ENCODE measurements at places on chromosomes 1 and 21. TPM values are rescaled to one million over a fixed set of nuclear protein-coding genes. Genes with fewer than 3 reads are reported as not detected.

The TMEM9 gene
- 56.5 TPM for total RNA-seq

The SERINC2 gene
- total RNA-seq: 44.6 TPM

The BMP8B gene
- total RNA-seq: 2.4 TPM

The SEC16B gene
- 4.1 TPM for total RNA-seq

The SAMSN1 gene
- 17.7 TPM for total RNA-seq

The SFN gene
- 113 TPM for total RNA-seq

The ABCG1 gene
- total RNA-seq: 60.6 TPM

The APOBEC4 gene
- 5.6 TPM for total RNA-seq

The CLCA1 gene
- total RNA-seq: not detected

The ZNF593 gene
- 31.9 TPM for total RNA-seq

The CAPN8 gene
- 57.9 TPM for total RNA-seq

The MED8 gene
- total RNA-seq: 44.2 TPM

The BEST4 gene
- total RNA-seq: 9.1 TPM

- no peak for DNase-seq
Observed at GRCh38 chr1:67264152-67264551, 43.5 kb upstream of the IL12RB2 start.

GRCh38 chr21:17491716-17492414, 21.0 kb upstream of the CXADR start:
- no peak for DNase-seq

- DNase-seq: no peak
Observed at GRCh38 chr1:30472009-30472408, 251.4 kb downstream of the MATN1 start.

GRCh38 chr1:103467100-103467499, 58.4 kb upstream of the RNPC3 start:
- no peak for DNase-seq

DNA sequence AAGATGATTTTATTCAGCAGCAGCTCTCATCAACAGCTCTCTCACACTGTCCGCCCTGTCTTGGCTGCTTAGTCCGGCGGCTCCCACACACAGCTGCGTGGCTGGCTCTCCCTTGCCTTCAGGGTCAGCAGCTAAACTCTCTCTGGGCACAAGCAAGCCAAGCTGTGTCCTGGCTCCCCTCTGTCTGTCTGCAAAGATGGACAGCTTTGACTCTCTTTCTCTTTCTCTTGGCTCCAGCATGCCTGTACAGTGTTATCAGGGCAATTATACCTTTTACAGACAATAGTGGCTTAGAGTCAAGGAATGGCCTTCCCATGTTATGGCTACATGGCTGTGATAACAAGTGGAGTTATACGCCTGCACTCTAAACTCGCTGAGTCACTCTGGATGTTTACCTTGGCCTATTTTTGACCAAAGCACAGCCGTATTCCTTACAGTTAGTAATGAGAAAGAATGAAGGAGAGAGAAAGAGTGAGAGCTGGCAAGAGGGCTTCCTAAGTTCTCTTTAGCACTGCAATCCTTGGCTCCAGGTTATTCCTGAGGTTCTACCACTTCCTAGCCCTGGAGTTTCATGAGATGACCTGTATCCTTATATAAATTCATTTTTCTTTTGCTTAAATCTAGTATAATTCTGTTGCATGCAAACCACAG, 59.9 kb upstream of the ZSWIM5 start:
- peak; percentile 62 for DNase-seq

GRCh38 chr1:23625929-23626535, 65.6 kb upstream of the RPL11 start:
- no peak for DNase-seq

- no peak for DNase-seq
Observed at GRCh38 chr1:75990686-75991085, 58.5 kb upstream of the ASB17 start.

- DNase-seq: no peak
Observed at GRCh38 chr1:240435996-240436566, 175.9 kb downstream of the GREM2 start.

DNA sequence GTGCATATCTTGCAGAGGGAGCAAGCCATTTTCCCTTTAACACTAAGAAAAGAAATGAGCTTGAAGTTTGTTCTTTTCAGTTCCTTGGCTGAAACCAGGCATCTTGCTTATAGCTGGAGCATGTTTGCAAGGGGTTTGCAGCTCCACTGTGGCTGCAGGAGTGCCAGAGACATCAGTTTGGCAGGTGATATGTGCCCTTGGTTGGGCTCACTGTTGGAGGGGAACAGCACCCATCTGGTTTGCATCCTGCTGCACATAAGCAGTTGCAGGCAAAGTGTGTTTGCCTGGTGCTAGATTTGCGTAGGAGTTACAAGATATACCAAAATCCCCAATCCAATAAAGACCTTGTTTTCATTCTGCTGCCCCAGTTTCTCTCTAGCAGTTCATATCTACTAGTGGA, 47.8 kb upstream of the IKBKE start:
- DNase-seq: no peak

GRCh38 chr21:26969971-26970725, 3.3 kb upstream of the ADAMTS5 start:
- no peak for DNase-seq

GRCh38 chr1:153770797-153771196, 4.4 kb upstream of the SLC27A3 start:
- DNase-seq: no peak

GRCh38 chr21:44579833-44580144, 615 bp downstream of the KRTAP10-5 start:
- no peak for DNase-seq

- DNase-seq: peak; percentile 84
Observed at GRCh38 chr1:50969611-50970508, at the start of gene CDKN2C. Gene CDKN2C, plus strand, starts transcription at chr1:50970245. Its CDS starts 124 bp downstream, at chr1:50970369.

- DNase-seq: no peak
Observed at GRCh38 chr1:48718116-48718630, 58.5 kb downstream of the BEND5 start.

DNA sequence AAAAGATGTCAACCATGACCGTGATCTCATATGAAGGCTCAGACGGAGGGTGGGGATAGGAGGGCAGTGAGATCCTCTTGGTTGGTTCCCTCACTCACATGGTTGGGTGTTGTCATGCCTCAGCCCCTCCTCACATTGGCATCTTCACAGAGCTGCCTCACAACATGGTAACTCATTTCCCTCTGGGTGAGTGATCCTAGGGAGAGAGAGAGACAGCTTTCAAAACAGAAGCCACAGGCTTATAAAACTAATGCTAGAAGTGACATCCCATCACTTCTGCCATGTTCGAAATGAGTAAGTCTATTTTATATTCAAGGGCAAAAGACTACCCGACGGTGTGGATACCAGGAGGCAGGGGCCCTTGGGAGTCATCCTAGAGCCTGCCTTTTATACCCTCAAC, 145.5 kb downstream of the SPATA17 start:
- no peak for DNase-seq

GRCh38 chr1:228664399-228664914, 70.8 kb upstream of the RHOU start:
- no peak for DNase-seq

GRCh38 chr1:56799605-56800400, 19.4 kb downstream of the FYB2 start:
- no peak for DNase-seq

DNA sequence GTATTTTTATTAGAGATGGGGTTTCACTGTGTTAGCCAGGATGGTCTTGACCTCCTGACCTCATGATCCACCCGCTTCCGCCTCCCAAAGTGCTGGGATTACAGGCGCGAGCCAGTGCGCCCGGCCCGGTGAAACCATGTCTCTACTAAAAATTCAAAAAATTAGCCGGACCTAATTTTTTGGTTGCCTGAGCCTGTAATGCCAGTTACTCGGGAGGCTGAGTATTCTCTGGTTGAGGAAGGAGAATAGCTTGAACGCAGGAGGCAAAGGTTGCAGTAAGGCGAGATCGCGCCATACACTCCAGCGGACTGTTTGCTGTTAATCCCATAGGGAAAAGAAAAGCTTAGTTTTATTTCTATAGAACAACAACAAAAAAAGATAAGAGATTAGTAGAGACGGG, 29.9 kb upstream of the HJV start:
- DNase-seq: no peak

- DNase-seq: no peak
Observed at GRCh38 chr21:33643658-33644311, 1.5 kb downstream of the ITSN1 start.
